ENCODE measurements at places on chromosomes 13 and 19.

DNA sequence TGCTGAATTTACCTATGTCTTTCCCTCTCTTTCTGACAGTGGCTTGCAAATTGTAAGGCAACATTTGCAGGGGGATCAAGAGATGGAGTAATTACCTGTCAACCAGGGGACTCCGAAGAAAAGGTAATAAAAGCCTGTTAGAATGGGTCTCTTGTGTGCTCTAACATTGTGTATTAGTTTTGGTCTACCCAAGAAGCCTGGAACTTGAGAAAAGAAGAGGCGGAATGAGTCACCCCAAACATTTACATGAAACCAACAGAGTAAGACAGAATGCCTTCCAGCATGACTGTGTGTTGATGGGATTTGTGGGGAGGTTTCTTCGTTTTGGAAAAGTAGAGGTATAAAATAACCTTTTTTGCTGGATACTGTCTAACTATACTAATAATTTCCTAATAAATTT lies 36.7 kb downstream of the ZAR1L start:
- DNase-seq: no peak

GRCh38 chr13:26932465-26932864 lies 171.9 kb upstream of the GPR12 start:
- DNase-seq: no peak

DNA sequence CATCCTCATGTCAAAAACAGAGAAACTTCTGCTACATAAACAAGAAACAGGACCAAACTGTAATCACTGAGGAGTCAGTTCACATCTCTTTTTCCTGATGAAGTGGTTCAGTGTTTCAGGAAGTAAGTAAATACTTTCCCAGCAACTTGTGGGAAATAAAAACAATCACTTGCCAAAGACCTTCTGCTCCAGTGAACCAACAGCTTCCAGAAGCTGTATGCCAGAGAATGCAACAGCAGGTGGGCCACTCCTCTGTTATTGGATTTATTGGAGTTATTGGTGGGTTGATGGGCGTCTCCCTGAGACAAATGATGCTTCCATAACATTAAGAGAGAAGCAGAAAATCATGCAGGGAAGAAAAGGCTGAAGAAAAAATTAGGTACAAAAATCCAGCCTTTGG lies 9.9 kb downstream of the SLC6A16 start:
- DNase-seq: no peak

DNA sequence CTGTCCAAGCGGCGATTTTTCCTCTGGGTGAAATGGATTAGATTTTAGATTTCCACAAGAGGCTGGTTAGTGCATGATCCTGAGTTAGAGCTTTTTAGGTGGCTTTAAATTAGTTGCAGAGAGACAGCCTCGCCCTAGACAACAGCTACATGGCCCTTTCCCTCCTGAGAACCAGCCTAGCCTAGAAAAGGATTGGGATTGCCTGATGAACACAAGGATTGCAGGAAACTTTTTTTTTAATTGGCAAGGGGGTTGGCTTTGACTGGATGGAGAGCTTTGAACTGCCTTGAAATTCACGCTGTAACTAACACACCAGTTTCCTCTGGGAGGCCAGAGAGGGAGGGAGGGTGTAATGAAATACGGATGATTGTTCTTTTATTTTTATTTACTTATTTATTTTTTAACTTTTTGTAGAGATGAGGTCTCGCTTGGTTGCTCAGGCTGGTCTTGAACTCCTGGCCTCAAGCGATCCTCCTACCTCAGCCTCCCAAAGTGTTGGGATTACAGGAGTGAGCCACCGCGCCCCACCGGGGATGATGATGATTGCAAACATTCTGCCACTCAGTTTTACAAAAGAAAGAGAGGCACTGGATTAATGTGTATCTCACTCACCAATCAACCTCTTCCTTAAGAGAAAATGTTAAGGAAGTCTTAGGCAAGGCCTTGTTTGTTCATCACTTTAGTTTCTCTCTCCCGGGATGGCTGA lies 1.9 kb downstream of the LDLR start:
- DNase-seq: no peak

DNA sequence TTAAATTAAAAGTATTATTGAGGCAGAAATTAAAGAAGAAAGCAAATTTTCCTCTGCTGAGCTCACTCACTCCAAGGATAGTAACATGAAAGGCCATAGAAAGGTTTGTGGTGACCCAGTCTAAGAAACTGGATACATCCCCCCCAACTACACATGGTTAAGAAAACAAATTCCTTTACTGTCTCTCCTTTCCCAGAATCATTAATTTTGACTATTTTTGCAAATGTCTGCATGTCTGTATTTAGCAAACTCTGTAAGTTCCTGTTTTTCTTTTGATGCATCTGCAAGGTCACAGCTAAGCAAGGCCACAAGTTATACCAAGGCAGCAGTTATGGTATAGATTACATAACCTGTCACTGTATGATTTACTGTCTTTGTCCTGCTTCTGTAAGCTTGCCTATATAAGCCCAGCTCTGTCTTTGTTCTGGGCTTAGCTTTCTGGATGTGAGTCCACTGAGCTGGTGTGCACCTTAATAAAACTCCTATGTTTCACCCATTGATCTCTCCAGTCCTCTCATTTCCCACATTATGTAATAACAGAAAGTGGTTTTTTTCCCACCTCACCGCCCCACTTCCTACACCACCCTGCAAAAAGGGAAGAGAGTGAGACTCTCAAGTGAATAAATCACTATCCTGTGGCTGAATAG lies 8.5 kb upstream of the ZNF83 start:
- DNase-seq: no peak

GRCh38 chr13:50685491-50685890 lies 158.0 kb downstream of the DLEU7 start:
- no peak for DNase-seq

GRCh38 chr19:3655402-3656072 lies 28.9 kb upstream of the CACTIN start:
- DNase-seq: no peak

GRCh38 chr19:3433805-3434540 lies 46.4 kb downstream of the SMIM24 start:
- DNase-seq: no peak

- no peak for DNase-seq
Measured at GRCh38 chr19:36058481-36059179, 3.9 kb downstream of the WDR62 start.

GRCh38 chr19:39212375-39212742 lies 8.3 kb upstream of the SYCN start:
- DNase-seq: no peak

GRCh38 chr13:99967869-99968520 lies 3.6 kb downstream of the ZIC5 start:
- no peak for DNase-seq

GRCh38 chr13:102192858-102193257 lies 209.0 kb downstream of the FGF14 start:
- DNase-seq: no peak

GRCh38 chr19:1336079-1336684 lies 47.5 kb upstream of the NDUFS7 start:
- DNase-seq: no peak

GRCh38 chr19:13053761-13054625 lies 48.7 kb downstream of the LYL1 start:
- DNase-seq: peak; percentile 93

GRCh38 chr19:33904681-33905080 lies 108.0 kb downstream of the KCTD15 start:
- DNase-seq: no peak

DNA sequence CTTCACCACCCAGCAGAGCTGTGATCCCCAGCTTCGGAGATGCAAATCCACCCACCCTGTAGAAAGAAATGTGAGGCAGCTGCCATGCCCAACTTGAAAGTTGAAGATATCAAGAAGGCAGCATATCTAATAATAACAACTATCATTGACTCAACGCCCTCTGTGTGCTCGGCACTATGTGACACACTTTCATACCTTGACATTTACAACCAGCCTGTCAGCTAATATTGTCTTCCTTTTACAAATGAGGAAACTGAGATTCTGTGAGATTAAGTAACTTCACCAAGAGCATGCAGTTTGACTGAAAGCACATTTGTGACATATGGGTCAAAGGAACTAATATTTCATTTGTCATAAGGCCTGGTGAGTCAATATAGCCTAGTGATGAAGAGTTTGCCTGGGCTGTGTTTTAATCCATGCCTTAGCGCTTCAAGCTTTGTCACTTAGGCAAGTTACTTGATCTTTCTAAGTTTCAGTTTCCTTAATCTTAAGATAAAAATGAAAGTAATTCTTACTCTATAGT lies 137.0 kb downstream of the FLT1 start:
- no peak for DNase-seq

- no peak for DNase-seq
Measured at GRCh38 chr19:45249261-45250033, 1.6 kb upstream of the MARK4 start.

- DNase-seq: no peak
Measured at GRCh38 chr19:46015687-46016425, 7.0 kb downstream of the PGLYRP1 start.

DNA sequence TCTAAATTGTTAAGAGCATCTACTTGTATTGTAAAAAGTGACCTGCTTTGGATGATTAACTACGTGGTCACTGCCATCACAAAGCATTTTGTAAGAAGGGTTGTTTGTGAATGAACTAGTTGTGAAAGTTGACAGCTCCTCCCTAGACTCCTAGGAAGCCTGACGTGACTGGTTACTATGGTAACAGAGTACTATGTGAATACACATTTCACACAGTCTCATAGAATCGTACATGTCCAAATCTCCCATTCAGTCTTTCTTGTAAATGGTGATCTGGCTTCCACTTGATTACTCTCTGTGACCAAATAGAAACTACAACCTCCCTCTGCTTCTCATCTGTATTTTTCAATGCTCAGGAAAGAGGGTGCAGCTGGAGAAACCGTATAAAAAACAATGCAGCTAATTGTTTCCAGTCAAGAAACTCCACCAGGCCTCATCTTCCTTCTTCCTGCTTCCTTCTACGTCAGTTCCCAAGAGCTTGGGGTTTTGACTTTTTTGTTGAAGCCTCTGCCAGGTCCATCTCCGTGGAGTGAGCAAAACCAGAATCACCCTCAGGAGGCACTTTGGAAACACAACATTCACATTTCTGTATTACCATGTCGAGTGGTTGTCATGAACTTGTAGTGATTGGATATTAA lies 83.4 kb downstream of the GPC6 start:
- no peak for DNase-seq

- no peak for DNase-seq
Measured at GRCh38 chr13:73519396-73520116, 460.8 kb downstream of the KLF5 start.

DNA sequence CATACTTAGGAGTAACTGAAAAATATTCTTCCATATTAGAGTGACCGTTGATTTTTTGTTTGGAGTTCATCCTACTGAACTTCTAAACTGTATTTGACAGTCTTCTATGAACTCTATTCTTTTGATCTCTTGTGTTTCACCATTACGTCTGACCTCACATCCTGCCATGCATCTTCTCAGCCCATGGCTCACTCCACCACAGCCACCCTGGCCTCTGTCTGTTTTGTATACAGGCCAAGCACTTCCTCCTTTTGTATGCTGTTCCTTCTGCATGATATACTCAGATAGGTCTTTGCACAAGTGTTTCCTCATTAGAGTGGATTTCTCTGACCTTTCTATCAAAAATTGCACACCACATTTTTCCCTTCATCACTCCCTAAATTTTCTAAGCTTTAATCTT lies 119.9 kb downstream of the MAB21L1 start:
- no peak for DNase-seq

GRCh38 chr13:92681239-92681638 lies 545.4 kb upstream of the GPC6 start:
- DNase-seq: no peak

DNA sequence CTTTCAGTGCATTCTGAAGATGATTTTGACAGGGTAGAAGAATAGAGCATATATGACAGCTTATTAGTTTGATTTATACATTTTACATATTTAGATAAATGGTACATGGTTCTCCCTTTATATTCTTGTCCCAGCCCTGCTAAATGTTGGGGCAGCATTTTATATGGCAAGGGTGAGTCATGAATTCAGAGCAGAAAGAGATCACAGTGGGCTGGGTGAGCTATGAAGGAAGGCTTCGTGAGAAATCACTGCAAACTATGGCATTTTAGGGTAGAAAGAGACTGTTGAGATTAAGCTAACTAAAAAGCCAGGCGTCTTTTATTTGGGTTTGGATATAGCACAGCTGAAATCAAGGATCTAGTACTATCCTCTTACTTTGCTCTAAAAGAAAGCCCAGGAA lies 23.9 kb upstream of the METTL21C start:
- no peak for DNase-seq

GRCh38 chr13:95020298-95020987 lies 280.8 kb downstream of the ABCC4 start:
- DNase-seq: no peak

DNA sequence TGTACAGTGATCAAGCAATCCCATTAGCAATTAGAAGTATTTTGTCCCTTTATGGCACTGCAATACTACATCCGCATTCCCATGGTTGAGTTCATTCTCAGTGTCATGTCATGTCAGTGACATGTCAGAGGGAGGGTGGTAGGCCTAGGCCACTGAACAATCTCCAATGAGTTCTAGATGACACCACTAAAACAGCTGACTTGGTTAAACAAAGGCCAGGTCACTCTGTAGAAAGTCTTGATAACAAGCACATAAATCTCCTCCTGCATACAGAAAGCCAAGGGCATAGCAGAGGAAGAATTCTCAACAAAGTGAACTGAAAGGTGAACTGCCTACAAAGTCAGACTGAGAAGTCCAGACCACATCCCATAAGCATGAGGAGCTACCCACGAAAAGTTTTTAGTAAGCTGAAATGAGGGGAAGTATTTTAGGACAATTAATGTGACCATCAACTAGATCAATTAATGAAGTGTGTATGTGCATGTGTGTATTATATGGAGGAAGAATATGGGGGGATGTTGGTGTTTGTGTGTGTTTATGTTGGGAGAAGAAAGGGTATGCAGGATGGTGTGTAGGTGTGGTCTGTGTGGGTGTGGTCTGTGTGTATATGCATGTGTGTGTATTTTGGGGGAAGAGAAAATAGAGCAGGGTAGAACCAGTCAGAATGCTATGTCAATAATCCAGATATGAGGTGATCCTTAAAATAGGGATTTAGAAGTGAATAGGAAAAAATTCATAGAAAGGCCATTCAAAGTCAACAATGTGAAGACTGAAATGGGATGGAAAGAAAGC lies 67.7 kb downstream of the TBC1D4 start:
- no peak for DNase-seq

DNA sequence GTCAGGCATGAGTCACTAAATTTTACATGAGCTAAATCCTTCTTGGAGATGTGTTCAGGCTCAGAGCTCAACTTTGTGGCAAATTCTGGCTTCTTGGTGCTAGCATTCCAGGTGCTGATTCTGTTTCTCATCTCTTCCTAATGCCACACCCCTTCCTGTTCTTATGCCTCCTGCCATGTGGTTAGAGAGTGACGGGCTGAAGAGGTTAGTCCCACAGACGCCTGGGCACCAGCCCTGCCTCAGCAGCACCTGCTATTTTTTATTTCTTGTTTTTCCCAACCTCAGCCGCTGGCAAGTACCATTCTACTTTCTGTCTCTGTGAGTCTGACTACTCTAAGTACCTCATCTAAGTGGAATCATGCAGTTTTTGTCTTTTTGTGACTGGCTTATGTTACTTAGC lies 329.5 kb downstream of the KCNRG start:
- DNase-seq: no peak

- DNase-seq: no peak
Measured at GRCh38 chr13:35349673-35350278, 126.7 kb downstream of the MAB21L1 start.

Data from HuH-7.5 (cell line).